ENCODE measurements at places on chromosomes 4 and X.

GRCh38 chrX:134512566-134512965 lies 52.6 kb downstream of the HPRT1 start:
- DNase-seq: no peak

DNA sequence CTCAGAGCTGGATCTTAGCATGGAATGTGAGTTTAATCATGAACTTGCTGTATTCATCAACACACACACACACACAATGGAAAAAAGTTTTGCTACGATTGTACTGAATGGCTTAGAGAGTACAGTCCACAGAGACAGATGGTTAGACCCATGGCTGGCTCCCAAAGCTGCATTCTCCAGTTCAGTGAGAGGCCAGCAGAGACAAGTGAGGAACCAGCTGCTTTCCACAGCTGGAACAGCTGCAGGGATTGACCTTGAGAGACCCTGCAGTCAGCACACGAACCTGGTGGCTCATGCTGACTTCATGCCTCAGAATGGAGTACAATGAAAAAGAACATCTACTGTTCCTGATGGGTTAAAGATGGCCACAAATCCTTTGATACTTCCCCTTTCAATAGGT lies 94.5 kb downstream of the DHX15 start:
- DNase-seq: no peak

- DNase-seq: no peak
Measured at GRCh38 chrX:9677098-9677739, 88.4 kb downstream of the GPR143 start.

DNA sequence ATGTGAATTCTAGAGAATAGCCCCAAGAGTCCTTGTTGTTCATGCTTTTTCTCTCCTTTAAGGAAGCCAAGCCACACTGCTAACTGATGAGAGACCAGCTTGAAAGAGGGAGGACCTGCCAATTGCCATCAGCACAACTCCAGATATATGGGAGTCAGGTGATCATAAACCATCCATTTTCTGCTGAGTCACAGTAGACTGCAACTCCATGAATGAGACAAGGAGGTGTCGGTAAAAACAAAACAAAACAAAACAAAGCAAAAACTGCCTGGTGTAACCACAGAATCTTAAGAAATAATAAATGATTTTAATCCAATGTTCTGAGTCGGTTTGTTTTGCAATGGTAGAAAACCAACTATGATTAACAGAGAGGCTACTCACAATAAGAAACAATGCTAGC lies 837.3 kb downstream of the PCDH7 start:
- DNase-seq: no peak

- DNase-seq: no peak
Measured at GRCh38 chr4:147361726-147362125, 119.2 kb upstream of the EDNRA start.

DNA sequence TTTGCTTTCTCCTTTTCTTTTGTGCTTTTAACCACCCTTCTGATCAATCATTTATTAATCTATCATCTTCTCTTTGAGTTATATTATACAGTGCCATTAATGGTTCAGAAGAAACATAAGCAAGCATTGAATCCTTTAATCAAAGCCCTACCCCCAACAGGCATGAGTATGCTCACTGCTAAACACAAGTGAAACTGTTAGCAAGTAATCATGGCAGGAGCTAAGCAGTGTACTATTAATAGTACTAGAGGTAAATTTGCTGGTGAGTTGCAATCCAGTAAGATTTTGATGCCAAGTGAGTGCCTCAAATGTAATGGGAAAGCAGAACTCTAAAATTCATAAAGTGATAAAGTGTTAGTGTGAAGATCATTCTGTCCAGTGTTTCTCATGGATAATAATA lies 57.2 kb downstream of the FNIP2 start:
- DNase-seq: no peak

DNA sequence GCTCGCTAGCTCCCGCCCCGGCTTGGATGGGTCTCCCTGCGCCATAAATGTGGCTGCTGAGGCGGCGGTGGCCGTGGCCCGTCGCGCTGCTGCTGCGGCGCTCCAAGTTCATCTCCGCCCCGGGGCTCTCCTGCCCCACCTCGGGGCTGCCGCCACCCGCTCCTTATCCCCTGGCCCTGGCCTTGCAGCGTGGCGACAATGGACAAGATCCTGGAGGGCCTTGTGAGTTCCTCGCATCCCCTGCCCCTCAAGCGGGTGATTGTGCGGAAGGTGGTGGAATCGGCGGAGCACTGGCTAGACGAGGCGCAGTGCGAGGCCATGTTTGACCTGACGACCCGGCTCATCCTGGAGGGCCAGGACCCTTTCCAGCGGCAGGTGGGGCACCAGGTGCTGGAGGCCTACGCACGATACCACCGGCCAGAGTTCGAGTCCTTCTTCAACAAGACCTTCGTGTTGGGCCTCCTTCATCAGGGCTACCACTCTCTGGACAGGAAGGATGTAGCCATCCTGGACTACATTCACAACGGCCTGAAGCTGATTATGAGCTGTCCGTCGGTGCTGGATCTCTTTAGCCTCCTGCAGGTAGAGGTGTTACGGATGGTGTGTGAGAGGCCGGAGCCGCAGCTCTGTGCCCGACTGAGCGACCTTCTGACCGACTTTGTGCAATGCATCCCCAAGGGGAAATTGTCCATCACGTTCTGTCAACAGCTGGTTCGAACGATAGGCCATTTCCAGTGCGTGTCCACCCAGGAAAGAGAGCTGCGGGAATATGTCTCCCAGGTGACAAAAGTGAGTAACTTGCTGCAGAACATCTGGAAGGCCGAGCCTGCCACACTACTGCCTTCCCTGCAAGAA lies 763 bp downstream of the USP38 start:
- no peak for DNase-seq

DNA sequence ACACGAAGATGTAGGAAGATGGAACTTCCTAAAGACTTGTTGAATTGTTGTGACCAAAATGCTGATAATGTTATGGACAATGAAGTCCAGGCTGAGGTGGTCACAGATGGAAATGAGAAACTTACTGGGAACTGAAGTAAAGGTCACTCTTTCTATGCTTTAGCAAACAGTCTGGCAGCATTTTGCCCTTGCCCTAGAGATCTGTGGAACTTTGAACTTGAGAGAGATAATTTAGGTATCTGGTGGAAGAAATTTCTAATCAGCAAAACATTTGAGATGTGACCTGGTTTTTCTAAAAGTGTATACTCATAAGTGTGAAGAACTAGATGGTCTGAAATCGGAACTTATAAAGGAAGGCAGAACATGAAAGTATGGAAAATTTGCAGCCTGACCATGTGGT lies 1785.9 kb downstream of the PCDH7 start:
- DNase-seq: no peak

DNA sequence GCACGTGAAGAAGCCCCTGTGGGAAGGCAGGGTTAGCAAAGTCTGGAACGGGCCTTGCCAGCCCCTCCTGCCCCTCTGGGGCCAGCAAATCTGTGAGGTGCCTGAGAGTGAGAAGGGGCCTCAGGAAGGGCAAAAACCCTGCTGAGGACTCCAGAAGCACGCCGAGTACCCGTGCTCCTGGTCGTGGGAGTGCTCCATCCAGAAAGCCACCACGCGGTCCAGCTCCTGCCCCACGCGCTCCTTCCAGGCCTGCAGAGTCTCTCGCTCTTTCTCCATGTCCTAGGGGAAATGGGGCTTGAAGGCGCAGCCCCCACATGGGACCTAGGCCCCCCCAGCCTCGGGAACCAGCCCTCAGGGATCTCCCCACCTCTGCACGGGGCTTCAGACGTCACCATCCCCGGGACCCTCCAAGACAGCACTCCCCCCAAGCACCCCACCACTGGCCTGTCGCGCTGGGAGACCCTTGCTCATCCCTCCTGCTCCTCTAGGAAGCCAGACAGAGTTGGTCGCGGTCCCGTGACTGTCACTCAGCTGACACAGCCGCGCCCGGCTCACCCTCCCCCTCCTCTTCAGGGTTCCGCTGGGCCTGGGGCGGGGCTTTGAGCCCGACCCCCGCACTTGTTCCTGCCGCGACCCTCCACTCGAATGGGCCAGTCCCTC lies at the start of gene RENBP:
Gene RENBP, minus strand, starts transcription at position 504 of the 660 bp plus-strand sequence. Its CDS starts 33 bp downstream, at position 471.
- no peak for DNase-seq

GRCh38 chrX:97639526-97639925 lies 755.8 kb downstream of the RPA4 start:
- DNase-seq: no peak

DNA sequence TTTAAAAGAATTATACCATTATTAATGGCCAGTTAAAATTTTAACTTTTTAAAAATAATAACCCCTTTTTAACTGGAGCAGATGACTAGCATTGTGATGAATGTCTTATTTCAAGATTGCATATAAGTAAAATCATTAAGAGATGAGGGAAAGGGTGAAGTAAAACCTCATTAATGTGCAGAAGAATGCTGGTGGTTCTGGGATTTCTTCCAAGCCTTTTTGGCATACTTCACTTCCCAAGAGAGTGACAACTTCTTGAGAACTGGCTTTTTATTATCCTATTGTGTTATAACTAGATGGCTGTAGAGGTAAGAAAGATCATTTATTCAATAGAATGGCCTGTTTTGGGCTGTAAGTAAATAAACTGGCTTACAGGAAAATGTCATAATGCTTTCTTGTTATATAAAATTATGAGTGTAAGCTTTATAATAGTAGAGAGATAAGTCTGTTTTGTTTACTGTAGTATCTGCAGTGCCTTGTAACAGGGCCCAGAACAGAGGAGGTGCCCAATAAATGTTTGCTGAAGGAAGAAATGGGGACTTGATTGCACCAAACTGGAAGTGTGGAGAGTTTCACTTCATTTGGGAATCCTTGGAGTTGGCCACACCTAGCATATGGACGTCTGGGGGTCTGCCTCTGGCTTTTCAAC lies 242.9 kb upstream of the PITX2 start:
- DNase-seq: no peak
